ENCODE measurements at places on chromosomes 7 and 10.
A peak's percentile ranks its signal among the peaks of the same experiment; 100 is the strongest.

DNA sequence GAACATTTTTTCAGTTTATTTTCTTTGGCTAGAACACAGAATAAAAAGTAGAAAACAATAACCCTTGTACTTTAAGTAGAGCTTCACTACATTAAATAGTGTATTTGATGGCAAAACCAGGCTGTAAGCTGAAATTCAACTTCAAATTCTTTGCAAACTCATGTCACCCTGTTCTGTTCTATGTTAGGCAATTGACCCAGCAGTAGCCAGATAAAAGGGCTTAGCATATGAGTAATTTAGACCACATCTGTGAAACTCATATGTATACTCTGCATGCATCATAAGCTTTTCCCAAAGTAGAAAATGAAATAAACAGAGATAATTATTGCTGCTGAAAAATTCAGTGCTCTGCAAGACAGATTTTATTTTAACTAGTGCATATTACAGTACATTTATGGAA is 150.2 kb downstream of the GNAI1 start:
- no peak for DNase-seq

DNA sequence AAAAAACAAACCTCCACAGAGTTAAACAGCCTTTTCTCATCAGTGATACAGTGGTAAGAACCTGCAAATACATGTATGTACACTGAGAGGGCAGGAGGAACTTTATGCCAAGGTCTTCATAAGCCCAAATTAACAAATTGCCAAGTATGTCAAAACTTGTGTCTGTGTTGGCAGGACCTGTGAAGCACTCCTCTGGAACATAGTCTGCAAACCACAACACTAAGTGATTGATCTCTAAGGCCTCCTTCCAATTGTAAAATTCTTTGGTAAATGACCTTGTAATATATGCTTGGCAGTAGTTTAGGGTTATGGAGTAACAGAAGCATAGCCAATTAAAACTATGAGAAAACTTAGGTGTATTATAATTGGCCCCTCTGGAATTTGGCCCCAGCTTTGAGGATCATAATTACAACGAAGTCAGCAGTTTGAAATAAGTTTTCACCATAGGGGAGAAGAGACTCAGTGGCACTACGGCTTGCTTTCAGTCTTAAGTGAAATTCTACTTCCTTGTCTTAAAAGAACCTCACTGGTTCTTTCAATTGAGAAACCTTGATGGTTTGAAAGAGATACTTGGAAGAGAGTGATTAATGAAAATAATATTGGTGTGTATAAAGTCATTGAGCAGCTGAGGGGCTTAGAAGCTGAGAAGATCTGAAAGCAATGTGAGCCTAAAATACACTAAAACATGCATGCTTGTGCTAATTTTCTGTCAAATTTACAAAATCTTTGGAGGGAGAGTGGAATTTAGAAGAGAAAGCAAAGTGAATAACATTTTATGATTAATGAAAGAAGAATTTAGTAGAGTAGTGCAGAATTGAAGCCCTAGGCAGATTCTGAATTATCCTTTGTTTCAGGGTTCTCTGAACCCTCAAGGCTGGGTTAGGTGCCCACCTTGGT is 57.6 kb downstream of the CNNM2 start:
- DNase-seq, result no peak

DNA sequence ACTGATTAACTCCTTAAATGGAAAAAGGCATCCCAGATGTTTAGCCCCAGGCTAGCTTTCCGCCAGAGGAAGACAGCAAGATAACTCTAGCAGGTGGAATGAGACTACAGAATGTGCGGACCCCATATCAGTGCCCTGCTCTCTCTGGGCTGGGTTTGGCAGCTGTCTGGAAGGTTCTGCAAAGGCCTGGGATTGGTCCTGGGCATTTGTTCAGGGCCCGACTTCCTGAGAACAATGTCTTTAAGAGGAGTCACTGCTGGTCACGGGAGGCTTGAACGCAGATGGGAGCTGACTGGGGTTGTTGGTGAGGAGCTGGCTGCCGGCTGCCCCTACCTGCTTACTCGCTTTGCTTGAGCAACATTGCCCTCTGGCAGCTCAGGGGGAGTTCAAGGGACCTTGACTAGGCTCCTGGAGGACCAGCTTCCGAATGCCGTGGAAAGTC is 130.6 kb upstream of the BTBD16 start:
- DNase-seq, result no peak

GRCh38 chr10:128514536-128514935 is 388.3 kb upstream of the MKI67 start:
- no peak for DNase-seq

- no peak for DNase-seq
These were observed 55.2 kb downstream of the CDK6 start for GRCh38 chr7:92781117-92781720.

- DNase-seq, result no peak
These were observed 2.6 kb upstream of the MGAM2 start for GRCh38 chr7:142108728-142109505.

- no peak for DNase-seq
These were observed 98.3 kb downstream of the TMEM130 start for GRCh38 chr7:98771519-98771918.

DNA sequence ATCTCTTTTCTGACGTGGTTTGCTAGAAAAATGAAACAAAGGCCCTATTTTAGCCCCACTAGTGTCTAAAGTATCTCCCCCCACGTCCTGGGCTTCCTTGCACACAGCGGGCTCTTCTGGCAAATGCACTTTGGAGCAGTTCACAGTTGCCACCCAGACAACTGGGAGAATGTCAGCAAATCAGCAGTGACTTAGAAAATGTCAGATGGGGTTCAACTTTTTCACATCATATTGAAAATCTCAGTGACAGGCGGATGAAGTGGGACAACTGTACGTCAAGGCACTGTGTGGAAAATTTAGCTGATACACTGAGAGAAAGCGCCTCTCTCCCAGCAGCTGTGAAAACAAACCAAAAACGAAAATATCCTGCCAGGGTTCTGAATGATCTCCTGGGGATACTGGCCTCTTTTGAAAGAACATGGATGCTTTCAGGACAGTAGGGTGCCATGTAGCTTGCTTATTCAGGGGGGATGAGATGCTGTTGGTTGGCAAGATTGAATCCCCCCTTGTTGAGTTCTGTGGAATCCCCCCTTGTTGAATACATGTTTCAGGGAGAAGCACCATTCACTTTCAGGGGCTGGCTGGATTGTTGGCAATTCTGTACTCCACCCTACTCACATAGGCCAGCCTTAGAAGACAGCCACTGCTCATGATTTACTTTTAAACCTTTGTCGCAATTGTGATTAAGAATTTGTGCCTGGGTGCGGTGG is 372.8 kb upstream of the CELF2 start:
- DNase-seq, result no peak

GRCh38 chr10:113899952-113900598 is 45.6 kb downstream of the NHLRC2 start:
- no peak for DNase-seq

DNA sequence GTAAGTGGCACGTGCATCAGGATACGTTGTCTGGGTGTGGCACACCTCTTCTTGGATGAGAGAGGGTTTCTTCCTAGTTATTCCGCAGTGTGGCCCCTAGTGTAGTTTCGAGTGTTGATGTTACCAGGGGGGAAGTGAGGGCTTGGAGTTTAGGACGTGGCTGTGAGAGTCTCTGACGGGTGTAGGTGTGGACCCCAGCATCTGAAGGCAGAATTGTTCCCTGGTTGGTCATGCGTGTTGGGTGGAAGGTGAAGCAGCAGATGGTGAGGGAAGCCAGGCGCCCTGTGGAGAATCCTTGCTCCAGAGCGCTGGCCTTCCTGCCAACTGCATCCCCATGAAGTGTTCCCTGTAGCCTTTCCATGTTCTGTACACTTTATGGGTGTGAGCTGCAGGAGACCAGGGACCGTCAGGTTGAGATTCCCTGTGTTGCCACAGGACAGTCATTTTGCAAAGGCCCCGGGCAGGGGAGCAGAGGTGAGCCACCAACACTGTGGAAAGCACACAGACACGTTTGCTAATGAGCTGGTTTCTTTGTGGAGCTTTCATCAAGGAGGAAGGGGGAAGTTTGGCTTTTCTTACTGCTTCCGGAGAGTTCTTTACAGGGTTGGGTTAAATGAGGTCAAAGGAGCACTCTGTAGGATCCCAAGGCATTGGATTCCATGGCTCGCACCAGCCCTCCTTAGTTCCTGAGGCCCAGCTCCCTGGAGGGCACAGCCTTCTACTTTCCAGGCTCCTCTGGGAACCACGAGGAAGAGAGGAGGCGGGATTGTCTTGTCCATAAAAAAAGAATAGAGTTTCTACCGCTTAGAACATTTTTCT is 32.0 kb downstream of the TSPAN14 start:
- DNase-seq, result no peak

DNA sequence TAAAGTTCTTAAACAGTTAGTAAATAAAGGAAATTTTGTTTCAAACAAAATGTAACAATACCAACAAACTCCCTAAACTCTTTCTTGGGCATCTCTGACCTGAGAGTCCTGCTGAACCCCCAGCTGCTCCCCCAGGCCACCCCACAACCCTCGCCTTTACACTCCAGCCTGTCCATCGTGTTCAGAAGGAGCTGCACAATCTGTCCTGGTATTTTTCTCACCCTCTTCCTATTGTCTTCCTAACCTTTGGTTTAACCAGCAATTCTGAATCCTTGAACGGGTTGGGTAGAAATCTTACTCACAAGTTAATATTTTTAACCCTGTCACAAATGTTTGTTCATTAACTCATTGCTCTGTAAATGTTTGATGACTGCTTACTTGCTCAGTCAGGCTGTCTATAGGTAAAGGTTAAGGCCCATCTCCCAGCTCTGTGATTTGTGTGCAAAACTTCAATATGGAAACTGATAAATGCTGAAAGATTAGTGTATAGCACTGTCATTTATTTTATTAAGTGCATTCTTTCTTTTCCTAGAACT is 16.8 kb downstream of the SFRP4 start:
- DNase-seq, result no peak

DNA sequence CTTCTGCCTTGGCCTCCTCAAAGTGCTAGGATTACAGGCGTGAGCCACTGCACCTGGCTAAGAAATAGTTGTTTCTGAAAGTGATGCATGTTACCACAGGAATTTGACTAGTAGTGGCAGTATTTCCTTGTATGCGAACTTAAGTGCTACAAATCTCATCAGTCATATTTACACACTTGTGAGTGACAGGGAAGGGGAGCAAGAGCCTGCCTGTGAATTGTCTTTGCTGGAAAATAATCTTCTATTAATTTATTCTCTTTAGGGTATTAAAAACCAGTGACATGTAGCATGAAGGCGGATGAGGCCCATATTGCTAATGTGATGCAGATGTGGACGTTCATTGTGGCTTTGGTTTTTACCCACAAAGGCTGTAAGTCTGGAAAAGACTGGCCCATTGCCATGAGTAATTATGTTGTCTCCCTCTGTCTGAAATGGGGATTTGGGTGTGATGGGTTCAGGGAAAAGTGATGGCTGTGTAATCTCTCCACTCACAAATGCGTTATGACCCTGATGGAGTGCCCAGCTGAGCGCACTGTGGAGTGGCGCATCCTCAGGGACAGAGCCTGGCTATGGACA is 97.6 kb downstream of the CCNY start:
- no peak for DNase-seq

DNA sequence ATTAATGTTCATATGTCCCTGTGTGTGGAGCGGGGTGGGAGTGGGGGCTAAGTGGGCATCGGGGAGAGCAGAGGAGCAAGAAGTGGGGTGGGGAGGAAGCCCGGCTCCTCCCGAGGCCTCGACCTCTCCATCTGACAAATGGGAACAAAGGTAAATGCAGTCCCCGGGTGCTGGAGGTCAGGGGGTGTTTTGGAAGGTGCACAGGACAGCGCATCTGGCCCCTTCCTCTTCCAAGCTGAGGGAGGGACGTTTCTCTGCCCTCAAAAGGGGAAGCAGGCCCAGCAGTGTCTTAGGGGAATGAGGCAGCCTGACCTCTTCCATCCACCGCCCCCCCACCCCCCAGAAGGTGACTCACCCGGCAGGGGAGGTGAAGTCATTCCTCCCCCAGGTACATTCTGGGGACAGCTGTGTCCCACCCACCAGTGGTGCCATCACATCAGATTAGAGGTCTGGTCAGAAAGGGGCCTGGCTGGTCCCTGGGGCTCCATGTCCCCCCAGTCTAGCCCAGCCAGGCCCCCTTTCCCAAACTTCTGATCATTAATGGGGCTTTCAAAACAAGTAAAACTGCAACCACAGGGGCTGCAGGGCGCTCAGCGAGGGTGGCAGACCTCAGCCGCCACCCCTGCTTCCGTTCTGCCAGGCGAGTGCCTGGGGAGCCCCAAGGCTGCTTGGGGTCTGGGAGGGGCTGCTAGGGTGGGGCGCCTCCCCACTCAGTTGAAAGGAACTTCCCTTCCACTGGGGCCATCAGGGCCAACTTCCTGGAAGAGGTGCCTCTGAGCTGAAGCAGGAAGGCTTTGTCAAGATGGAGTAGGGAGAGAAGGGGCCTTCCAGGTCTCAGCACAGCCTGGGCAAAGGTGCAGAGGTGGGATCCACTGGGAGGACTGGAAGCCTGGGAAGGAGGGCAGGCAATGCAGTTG is 10.8 kb downstream of the LFNG start:
- DNase-seq, result peak; percentile 73

- no peak for DNase-seq
These were observed 672.3 kb downstream of the TNS3 start for GRCh38 chr7:46909601-46910051.

GRCh38 chr10:98621630-98622029 is 174.9 kb upstream of the HPS1 start:
- no peak for DNase-seq

DNA sequence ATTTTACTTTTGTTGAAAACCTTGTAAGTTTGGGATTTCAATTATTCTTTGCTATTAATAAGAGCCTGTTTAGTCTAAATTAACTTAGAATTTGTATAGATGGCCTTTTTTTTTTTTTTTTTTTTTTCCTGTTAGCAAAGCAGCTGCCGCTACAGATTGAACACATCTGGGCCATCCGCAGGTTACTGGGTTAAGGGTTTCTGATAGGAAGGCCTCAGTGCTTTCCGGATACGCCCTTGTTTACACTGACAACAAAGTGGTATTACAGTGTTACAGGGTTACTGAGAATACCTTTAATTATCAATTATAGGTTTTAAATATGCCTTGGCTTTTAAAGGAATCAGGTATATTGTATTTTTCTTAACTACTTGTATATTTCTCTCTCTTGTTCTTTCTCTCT is 76.8 kb downstream of the PTN start:
- DNase-seq, result no peak

DNA sequence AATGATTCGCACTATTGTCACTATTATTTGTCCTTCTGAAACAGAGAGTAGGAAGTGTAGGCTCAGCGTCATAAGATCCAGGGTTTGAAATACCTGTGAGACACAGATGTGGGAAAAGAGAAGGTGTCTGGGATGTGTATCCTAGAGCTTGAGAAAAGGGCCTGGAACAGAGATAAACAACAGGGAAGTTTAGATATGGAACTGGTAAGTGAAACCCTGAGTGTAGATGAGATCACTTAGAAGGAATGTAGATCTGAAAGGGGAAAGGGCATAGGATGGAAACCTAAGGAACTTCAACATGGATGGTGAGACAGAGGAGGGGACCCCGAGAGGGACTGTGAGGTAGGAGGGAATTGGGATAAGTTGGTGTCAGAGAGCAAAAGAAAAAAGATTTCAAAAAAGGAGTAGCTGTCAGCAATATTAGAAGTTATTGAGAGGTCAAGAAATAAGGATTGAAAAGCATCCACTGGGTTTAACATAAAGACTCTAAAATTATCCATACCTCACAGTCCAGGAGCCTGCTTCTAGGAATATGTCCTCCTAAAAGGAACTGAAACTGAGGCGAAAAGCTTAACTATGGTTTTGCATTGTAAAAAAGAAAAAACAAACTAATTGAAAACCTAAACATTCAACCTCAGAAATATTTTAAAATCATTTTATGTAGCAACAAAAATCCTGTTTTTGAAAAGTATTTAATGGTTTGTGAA is 119.2 kb upstream of the NPVF start:
- DNase-seq, result no peak

- DNase-seq, result no peak
These were observed 6.6 kb upstream of the PON1 start for GRCh38 chr7:95330961-95331337.
